Omental fat pad (tissue), 4 donors: ENCODE measurements at places on chromosomes 13 and 19.

- DNase-seq: no peak
These were observed 1206.1 kb downstream of the EFNB2 start for GRCh38 chr13:105329359-105329758.

DNA sequence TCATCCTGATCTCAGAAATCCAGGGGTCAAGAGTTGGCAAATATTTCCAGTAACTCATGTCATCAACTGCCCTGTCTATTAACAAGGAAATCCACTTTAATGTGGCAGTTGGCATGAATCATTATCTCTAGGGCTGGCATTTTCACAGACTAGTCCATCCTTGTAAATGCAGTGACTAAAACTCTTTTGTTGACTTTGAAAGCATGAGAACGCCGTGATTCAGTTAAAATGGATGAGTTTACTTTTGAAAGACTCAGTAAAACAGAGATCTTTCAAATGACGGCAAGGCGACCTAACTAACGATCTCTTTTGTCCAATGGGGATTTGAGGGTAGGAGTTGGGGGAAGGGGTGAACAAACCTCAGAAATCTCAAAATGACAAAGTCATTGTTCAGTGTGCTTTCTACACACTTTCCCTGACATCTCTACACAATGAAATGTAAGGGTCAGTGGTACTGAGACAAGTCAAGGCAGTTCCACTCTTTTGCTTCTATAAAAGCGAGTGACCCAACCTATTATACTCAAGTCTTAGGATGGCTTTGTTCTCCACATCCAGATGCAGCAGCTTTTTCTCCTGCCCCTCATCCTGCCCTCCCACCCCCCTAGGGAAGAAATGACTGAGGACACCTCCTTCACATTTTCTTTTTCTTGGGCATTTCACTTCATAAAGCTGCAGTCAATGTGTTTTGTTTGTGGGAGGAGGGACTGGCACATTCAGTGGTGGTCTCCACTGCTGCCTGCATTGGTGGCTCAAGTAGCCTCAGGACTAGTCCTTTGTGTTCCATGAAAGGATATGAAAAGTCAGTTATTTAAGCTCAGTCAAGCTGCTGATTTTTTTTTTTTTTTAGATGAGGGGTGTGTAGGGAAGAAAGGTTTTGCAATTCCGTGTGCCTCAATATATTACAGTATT is 200.5 kb downstream of the ABCC4 start:
- no peak for DNase-seq

- DNase-seq: no peak
These were observed 950 bp downstream of the IGSF23 start for GRCh38 chr19:44614313-44614712.

GRCh38 chr13:30735025-30735871 is at the start of gene ALOX5AP:
ALOX5AP (plus strand) TSS chr13:30735543; CDS start chr13:30735606, 63 bp downstream.
- no peak for DNase-seq

DNA sequence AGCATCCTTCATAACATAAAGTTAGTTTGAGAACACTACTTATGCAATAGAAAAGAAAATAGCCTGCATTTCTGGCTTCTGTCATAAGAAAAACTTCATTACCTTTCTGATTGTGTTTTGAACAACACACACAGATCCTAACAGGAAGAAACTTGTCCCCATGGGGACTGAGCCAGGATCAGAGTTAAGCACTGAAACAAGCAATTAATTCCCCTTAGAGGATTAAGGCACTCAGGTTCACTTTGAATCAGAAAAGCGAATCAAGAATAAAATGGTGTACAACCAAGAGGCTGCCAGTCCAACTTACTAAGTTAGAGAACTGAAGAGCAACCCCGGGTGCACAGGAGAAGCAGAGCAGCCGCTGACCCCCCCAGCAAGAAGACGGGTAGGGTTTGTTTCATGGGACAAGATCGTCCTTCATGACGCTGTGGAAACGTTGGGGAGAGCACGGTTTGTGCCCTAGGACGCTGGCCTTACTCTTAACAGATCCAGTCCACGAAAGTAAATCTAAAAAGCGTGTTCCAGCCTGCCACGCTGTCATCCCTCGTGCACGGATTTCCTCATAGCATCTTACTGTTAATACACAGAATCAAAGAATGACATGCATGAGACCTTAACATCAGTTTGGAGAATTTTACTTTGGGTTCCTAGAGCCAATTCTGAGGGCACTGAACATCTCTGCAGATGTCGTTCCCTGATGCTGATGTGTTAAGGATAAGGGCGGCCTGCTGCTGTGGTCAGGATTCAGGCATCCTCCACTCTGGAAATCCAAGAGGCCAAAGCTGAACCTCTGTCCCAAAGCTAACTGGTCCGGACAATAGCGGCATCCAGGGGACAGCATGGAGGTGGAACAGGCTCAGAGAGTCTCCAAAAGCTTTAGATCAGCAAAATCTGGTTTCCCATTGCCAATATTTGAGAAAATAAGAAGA is 46.4 kb downstream of the GGACT start:
- no peak for DNase-seq

GRCh38 chr19:1177322-1178114 is 3.5 kb upstream of the SBNO2 start:
- no peak for DNase-seq

GRCh38 chr19:43934985-43935708 is at the start of gene ZNF45:
ZNF45 (minus strand) TSS chr19:43935282; CDS start chr19:43922185, 13,097 bp downstream.
- peak; percentile 55 for DNase-seq

DNA sequence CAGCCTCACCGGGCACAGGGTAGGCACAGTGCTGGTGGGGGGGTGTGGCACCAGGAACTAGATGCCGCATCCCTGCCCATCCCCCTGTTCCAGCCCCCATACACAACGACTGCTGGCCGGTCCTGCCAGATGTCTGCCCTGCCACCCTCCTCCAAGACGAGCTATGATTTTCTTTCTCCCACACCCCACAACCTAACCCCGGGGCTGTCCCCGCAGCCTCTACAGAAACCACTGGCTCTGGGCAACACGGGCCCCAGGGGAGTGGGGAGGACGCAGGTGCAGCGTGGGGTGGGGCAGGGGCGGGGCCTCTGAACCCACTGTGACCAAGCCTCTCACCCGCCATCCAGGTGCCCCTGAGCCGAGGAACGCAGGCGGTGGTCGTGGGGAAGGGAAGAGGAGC is 15.5 kb downstream of the PGLS start:
- DNase-seq: no peak

- DNase-seq: no peak
These were observed 20.4 kb downstream of the UBL3 start for GRCh38 chr13:29830000-29830399.

- DNase-seq: no peak
These were observed 62.7 kb downstream of the COL4A1 start for GRCh38 chr13:110244071-110244830.
